ENCODE measurements at places on chromosomes 1 and 21.

- no peak for DNase-seq
These were observed 86.0 kb downstream of the PBX1 start for GRCh38 chr1:164644774-164645644.

- DNase-seq: no peak
These were observed 13.3 kb downstream of the SMIM12 start for GRCh38 chr1:34846265-34846664.

DNA sequence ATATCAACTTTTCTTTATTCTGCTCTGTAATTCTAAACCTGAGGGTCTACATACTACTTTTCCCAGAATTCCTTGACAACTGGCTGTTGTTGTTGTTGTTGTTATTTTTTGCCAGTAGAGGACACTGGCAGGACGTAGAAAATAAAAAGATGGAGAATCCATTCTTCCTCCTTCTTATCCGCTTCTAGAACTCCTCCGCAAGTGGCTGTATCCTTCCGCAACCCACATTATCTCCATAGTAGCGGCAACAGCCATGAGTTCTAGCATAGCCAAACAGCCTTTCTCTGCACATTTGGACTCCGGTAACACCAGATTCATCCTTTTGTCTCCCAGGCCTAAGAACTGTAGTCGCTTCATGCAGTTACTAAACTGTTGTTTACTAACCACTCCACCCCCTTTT, 91.1 kb upstream of the CACHD1 start:
- DNase-seq: no peak

- no peak for DNase-seq
These were observed 20.8 kb downstream of the HYI start for GRCh38 chr1:43432907-43433306.
